ENCODE measurements at places on chromosomes 1 and 21. TPM values are rescaled to one million over a fixed set of nuclear protein-coding genes. Genes with fewer than 3 reads are reported as not detected.
A peak's percentile ranks its signal among the peaks of the same experiment; 100 is the strongest.

GRCh38 chr21:36985751-36986594 lies 19.5 kb upstream of the HLCS start:
- DNase-seq = no peak

DNA sequence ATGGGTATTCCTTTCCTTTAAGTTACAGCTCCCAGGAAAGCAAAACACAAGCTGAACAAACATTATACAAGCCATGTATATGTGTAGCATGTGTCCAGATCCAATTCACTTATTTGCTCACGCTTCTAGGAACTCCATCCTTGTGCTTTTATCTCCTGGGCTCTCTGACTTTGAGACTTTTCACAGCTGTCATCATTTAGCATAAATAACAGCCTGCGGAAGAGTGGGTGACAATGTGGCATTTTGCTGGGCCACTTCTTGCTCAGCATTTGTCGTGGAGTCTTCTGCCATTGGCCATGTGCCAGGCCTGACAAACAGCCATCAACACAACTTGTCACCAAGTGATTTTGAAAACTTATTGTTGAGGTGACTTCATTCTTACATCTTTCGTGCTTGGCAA lies 164.3 kb downstream of the KIF26B start:
- no peak for DNase-seq

DNA sequence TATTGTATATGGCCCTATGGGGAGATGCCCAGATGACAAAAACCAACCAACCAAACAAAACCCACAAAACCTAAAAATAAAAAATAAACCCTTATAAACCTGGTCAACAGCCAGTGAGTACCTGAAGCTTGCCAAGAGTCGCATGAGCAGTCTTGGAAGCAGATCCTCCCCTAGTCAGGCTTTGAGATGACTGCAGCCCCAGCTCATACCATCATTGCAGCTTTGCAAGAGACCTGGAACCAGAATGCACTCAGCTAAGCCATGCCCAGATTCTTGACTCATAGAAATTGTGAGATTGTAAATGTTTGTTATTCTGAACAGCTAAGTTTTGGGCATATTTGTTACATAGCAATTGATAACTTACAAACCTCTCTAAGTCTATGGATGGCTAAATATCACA lies 326.8 kb downstream of the HLX start:
- no peak for DNase-seq

DNA sequence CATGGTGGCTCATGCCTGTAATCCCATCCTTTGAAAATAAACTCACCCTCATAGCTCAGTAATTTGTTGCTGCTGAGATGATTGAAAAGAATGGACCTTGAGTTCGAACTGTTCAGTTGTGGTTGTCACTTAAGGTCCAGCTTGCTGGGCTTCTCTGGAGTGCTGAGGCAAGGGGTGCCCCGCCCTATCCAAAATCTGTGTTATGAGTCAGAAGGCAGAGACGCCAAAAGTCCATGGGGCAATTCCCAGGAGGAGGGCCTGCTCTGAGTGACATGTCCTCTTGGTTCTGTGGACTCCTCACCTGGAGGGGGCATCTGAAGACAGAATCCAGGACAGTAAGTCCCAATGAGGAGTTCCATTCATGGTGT lies 64.8 kb downstream of the MYOM3 start:
- DNase-seq = peak; percentile 88

- peak; percentile 51 for DNase-seq
Observed at GRCh38 chr1:121538943-121539575, 354.3 kb downstream of the SRGAP2C start.

GRCh38 chr1:235624721-235625333 lies 24.8 kb downstream of the GNG4 start:
- peak; percentile 39 for DNase-seq

- no peak for DNase-seq
Observed at GRCh38 chr1:150829751-150830150, 21.7 kb upstream of the CTSK start.

GRCh38 chr1:25445993-25446538 lies 15.4 kb downstream of the MACO1 start:
- DNase-seq = no peak

- no peak for DNase-seq
Observed at GRCh38 chr1:197469620-197470210, 201.7 kb downstream of the CRB1 start.

- DNase-seq = peak; percentile 99
Observed at GRCh38 chr1:33342041-33342723, 21.3 kb upstream of the A3GALT2 start.

- peak; percentile 61 for DNase-seq
Observed at GRCh38 chr1:21149430-21149854, 27.3 kb downstream of the EIF4G3 start.

DNA sequence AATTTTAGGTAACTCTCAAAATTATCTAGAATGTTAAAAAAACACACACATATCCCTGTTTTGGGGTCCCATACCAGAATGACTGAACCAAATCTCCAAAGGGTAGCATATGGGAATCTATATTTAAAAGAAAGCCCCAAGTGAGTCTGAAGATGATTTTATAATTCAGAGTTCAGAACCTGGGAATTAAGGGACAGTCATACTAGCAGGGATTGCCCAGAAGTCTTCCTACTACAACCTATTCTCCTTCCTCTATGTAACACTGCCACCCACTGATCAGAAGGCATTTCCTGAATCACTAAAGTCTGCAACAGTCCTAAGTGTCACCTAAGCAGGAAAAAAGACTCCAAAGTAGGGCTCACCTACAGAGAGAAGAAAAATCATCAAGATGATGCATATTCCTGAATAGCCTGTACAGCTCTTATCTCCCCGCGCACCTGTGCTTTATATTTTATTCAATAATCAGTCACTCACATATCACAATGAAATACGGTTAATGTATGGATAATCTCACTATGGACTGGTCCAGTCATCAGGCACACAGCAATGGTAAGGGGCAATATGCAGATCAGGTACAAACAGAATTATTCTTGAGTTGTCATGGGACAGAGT lies 4.9 kb downstream of the RGS1 start:
- peak; percentile 84 for DNase-seq

GRCh38 chr1:10459184-10459583 lies 9.4 kb downstream of the CORT start:
- peak; percentile 74 for DNase-seq

DNA sequence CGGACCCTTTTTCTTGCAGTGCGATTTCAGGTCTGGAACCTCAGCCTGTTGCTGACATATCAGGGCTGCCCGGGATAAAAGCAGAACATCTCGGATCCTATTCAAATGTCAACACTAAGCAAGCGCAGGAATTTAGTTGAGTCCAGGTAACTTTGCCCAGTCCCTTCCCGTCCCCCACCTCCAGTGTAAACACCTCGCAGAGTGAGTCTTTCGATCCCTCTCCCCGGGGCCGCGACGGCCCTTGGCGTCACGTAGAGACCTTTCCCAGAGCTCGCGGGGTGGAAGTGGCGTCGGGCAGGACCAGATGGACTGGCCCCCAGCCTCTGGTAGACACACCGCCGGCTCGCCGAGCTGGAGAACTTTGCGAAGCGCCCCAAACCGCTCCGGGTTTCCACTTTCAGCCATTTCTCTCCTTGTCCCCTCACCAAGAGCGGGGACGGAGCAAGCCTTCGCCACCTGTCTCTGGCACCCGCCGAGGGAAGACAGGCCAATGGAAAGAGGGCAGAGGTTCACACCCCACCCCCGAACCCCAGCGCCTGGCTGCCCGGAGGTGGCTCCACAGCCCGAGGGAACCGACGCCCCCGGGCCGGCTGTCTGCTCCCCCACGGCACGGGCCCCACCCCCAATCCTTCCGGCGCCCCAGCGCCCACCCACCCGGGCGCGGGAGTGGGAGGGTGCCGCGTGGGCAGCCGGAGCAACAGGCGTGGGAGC lies 570 bp downstream of the KCND3 start:
- DNase-seq = no peak

GRCh38 chr1:245956225-245956624 lies 550.9 kb downstream of the SMYD3 start:
- no peak for DNase-seq

GRCh38 chr1:89810302-89810701 lies 10.5 kb upstream of the LRRC8D start:
- no peak for DNase-seq

DNA sequence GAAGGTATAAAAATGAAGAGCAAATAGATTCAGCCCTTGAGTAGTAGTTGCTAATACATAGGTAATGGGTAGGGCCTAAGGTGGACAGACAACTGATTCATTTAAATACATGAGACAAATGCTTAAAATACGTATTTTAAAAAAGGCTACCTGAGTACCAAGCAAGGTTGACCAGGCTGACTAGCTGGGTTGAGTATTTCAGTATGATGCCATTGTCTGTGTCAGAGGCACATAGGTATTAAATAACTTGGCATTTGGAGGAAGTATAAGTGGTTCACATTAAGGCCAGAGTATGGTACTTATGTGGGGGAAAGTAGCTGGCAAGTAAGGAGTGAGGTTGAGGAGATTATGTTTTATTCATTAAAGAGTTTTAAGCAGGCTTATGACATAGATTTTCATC lies 19.4 kb downstream of the NEK7 start:
- DNase-seq = no peak

NR5A2 gene
- not detected for total RNA-seq

TSPEAR gene
- total RNA-seq = not detected

NLRP3 gene
- 0.58 TPM for total RNA-seq

S100A12 gene
- total RNA-seq = not detected

NBPF6 gene
- not detected for total RNA-seq

BMP8B gene
- 0.58 TPM for total RNA-seq

RHEX gene
- total RNA-seq = not detected

KCNJ6 gene
- 12.9 TPM for total RNA-seq

S100A9 gene
- total RNA-seq = not detected

SCYL3 gene
- total RNA-seq = 5.9 TPM

All from LHCN-M2 (cell line).